NB4 (cell line): ENCODE measurements at places on chromosomes 12 and 14.

DNA sequence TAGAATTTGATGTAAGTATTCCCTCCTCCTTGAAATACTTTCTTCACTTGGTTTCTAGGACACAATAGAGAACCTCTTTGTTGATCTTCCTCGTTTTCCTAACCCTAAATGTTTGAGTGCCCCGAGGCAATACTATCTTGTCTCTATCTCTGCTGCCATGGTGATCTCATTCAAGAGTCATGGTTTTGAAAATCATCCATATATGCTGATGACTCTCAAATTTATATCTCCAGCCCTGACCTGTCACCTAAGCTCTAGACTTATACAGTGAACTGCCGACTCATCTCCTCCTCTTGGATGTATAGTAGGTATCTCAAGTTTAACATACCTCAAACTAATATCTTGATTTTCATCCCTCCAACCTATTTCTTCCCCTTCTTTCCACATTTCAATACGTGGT, 71.4 kb downstream of the RIC8B start:
- no peak for DNase-seq

GRCh38 chr14:102525219-102525928, 15.8 kb upstream of the ANKRD9 start:
- peak; percentile 70 for DNase-seq

DNA sequence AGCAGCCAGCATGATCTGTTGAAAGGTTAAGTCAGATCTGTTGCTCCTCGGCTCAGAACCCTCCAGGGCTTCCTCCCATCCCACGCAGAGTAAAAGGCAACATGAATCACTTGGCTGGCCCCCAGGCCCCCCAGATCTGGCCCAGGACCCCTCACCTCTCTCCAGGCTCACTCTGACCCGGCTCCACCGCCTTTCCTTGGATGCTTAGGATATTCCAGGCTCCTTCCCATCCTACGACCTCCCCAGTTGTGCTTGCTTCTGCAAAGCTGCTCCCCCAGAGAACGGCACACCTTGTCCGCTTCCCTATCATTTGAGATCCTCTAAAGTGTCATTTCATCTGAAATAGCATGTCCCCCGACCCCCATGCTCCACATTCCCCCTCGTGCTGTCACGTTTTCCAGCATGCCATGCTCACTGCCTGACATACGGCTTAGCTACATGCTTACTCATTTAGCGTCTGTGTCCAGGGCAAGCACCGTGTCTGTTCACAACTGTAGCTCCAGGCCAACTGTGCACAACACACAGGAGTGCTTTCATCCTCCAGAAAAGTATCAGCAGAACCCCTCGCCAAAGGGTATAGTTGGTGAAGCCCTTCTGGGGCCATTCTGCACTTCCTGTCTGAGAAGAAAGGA, 33.6 kb upstream of the BDKRB2 start:
- no peak for DNase-seq

DNA sequence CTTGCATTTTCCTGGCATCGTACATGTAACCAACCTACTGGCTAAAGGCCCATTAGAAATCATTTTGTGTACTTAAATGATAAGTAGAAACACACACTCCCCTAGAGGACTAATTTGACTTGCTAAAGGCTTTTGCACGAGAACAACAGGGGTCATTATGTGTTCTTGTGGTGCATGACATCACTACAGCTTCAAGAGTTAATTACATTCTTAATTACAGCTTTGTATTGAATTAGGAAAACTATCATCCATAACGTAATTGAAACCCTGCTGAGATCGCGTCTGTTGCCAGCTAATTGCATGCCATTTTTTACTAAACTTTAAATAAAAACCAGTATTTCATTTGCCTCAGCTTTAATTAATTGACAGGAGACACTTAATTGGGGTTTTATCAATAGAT, 51.4 kb downstream of the TMEM132C start:
- DNase-seq, result no peak

DNA sequence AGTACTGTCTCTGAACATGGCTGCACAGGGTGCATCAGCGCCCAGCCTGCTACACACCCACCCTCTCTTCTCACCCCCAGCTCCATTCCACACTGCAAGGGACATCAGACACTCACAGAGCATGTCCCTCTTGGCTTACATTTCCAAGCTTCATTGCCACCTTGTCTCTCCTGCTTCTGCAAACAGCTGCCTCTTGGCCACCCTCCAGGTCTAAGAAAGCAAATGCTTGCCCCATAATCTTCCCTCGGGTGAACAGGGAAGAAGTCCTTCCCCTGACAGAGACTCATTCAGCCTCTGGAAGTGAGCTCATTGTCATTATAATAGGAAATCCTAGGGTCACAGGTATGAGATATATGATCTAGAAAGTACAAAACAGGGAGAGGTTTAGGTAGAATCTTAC, 505.2 kb downstream of the RMST start:
- DNase-seq, result no peak

DNA sequence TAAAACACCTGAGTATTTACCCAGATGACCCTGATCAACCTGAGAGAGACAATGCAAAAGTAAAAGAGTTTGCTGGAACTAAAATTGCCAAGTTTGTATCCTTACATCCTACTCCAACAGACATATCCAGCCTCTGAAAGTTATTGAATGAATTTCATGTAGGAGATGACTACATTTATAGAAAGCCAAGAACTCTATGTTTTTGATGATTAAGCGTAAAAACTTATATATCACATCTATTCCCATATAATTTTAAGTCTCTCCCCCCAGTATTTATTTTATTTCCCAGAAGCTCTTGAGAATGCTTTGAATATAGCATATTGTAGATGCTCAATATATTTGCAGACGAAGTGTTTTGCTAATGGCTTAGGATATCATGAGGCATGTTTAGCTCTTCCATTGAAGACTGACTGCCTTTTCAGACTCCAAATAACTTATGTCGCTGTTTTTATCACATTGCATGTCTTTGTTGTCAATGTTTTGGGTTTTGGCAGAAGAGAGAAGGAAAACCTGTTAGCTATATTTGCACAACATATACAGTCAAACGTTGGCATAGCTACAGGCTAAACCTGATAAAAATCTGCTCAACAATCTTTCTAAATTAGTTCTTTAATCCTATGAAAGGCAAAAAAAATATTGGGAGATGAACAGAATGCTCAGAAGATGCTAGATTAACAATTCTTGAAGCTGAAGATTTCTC, 213.6 kb downstream of the DIO2 start:
- DNase-seq, result no peak

- no peak for DNase-seq
These were observed 54.9 kb upstream of the NUDT4 start for GRCh38 chr12:93322784-93323183.

DNA sequence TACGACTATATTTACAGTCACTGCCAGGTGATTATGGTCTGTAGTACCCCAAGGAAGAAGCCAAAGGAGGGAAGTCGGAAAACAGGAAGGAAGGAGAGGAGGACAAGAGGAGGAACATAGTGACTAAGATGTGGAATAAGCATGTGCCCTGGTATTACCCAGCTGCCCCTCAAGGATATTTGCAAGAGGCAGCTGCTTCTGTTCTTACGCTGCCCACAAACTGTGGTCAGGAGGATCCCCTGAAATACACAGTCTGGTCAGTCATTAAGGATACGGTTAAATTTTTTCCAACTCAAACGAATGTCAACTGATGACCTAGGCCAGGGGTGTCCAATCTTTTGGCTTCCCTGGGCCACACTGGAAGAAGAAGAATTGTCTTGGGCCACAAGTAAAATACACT, 126.5 kb downstream of the CMAS start:
- no peak for DNase-seq

- no peak for DNase-seq
These were observed 35.9 kb downstream of the FLRT2 start for GRCh38 chr14:85565862-85566296.

GRCh38 chr14:53716578-53716977, 240.0 kb downstream of the BMP4 start:
- no peak for DNase-seq

GRCh38 chr12:45303945-45304344, 88.0 kb downstream of the ANO6 start:
- no peak for DNase-seq

- peak; percentile 34 for DNase-seq
These were observed 82.6 kb upstream of the PTPRB start for GRCh38 chr12:70719672-70720420.

DNA sequence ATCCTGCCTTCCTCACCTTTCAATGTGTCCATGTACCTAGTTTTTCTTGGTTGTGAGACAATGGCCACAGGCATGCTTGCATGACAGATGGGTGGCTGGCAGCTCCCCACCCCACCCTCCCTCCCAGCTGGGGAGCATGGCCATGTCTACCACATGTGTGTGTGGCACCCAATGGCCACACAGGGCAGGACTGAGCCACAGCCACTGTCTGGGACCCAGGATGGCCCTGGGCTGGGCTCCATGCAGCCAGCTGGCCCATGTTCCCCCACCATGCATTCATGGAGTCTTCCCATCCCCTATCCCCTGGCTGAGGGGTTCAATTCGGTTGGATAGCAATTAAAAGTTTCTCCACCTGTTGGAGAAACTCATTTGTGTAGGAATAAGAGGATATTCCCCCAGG, 566.0 kb upstream of the USP15 start:
- no peak for DNase-seq
